Activated T-cell treated with anti-CD3 and anti-CD28 coated beads, Interleukin-2, amount 50 U/mL, for 4 hours (primary cell): ENCODE measurements at places on chromosomes 3 and 15. TPM values are rescaled to one million over a fixed set of nuclear protein-coding genes. Genes with fewer than 3 reads are reported as not detected.

- no peak for DNase-seq
These were observed 15.9 kb upstream of the SIAH2 start for GRCh38 chr3:150778793-150779401.

- DNase-seq: no peak
These were observed 403.6 kb downstream of the TIGIT start for GRCh38 chr3:114697401-114697800.

DNA sequence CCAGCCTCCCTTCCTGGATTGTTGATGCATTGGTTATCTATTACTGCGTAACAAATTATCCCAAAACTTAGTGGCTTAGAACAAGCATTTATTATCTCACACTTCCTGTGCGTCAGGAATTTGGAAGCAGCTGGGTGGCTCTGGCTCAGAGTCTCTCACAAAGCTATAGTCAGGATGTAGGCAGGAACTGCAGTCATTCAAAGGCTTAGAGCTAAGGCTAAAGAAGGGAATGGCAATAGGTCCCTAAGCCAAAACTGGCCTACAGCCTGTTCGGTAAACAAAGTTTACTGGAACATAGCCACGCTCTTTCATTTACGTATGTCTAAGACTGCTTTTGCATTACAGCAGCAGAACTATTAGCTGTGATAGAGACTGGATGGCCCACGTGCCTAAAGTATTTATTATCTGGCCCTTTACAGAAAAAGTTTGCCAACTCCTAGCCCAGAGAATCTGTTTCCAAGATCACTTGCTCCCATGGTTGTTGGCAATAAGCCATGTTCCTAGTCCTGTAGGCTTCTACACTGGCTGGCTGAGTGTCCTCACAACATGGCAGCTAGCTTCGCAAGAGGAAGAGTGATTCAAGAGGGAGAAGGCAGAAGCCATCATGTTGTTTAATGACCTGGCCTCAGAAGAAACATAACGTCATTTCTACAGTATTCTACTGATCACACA lies 132.4 kb downstream of the SNRK start:
- no peak for DNase-seq

DNA sequence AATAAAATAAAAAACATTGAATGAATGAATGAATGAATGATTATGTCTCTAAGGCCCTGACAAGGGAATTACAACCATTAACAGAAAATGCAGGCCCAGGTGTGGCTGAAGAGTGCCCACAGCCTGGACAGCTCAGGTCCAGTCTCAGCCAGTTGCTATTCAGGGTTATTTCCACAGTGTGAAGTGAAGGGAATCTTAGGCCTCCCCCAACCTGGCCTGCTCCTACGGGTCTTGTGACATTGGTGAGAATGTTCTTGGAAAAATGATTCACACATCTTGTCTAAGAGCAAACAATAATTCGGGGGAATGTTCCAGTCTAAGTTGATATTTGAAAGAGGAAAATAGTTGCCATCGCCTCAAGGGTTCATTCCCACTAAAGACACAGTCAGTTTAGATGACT lies 37.0 kb downstream of the MINDY4B start:
- DNase-seq: no peak

DNA sequence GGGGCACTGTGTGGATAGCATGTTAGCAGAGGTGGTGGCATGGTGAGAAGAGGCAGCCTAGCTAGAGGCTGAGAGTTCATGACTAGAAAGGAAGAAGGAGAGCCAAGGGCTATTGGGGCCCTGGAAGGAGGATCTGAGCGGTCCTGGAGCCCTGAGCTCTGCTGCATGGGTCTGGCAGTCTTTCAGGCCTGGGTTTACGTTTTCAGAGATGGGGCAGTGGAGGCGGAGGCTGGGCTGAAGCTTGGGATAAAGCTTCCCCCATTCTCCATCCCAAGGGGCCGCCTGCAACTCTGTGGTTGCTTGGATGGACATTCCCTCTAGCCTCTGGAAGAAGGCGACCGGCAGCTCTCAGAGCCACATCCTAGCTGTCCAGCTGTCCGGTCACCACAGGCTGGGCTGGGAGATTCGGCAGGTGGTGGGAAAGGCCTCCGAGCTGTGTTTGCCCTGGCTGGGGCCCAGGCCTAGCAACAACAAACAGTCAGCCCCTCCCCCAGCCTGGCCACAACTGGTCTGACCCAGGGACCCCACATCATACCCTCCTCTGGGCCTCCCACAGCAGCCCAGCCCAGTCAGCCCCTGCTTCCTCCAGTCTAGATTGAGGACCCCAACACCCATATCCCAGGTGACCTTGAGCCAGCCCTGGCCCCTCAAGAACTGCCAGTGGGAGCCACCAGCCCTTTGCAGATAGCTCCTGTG lies 1.8 kb upstream of the SLC38A3 start:
- DNase-seq: no peak

DNA sequence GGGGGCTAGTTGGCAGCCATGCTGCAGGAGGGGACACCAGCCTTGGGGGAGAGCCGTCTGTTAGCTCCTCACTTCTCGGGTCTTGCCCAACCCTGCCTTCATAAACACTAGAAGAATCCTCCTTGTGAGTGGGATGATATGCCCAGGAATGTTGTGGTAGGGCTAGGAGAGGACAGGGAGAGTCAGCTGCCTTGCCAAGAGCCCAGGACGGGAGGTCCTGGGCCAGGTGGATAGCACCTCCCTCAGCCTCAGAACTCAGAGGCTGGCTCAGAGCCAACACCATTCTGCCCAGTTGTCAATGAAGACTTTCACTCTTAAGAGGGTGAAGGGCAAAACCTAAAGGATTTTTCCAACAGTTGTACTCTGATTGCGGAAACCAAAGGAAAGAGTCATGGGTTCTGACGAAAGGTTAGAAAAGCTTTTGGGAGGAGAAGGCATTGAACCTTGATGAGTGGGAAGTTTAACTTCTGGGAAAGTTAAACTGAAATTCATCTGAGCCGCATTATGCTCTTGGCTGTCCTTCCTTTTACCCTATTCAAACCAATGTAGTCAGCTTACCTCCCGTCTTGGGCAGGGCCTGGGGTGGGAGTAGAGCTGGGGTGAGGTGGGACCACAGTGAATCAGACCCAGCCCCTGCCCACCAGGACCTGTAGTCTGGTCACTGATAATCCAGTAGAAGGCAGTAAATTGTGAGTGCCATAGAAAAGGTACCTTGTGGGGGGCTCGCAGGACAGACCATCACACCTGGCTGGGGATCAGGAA lies 81.9 kb downstream of the FAM43A start:
- DNase-seq: no peak

DNA sequence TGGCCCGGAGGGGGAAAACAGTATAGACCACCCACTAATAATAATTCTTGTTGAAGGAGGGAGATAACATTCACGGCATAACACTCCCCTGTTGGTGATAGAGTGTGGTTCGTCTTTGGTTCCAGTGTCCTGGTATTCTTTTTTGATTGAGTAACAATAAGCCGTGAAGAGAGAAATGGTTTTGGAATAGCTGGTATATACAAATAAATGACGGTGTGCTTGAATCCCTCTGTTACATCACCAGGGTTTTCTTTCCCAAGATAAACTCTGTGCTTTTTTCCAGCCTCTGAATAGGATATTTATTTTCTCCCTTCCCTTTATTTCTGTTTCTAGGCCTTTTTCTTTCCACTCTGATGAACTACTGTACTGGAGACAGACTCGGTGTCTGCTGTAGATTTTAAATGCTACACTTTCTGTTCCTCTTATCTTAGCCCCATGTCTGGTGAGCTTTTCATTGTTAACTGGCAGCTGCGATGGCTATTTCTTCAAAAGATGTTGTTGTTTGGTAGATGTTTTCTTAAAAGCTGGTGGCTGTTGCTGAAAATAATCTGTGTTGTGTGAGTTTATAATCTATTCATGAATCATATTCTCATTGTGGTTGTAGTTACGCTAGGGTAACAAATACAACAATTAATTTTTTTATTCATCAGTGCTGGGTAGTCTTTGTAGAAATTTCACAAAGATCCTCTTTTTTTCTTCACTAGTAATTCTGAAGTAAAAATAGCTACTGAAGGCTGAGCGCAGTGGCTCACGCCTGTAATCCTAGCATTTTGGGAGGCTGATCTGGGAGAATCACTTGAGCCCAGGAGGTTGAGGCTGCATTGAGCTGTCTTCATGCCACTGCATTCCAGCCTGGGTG lies 15.5 kb upstream of the SCAANT1 start:
- DNase-seq: no peak

DNA sequence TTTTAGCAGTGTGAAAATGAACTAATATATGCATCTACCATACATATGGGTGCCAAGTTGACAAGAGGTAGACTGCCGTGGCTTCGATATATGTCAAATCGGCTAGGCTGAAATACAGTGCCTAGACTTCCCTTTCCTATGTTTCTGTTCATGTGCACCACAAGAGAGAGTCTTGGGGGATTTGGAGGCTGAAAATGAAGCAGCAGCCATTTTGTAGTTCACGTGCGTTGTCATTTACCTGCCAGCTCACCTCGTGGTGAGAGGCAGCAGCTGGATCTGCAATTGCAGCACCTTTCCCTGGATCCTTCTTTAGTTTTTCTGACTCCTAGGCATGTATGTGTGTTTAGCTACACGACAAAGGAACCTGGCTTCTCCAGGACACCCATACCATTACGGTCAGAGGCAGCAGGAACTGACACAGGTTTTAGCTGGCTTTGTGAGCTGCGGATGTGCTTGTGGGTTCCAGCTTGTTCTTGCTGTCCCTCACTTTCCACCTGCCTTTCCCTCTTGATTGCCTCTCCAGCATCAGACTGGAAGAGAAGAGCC lies 40.5 kb upstream of the SIAH2 start:
- DNase-seq: no peak

GRCh38 chr3:2992534-2992933 lies 117.6 kb downstream of the IL5RA start:
- DNase-seq: no peak

GOLGA6B gene
- total RNA-seq: not detected

SLC22A13 gene
- total RNA-seq: 0.53 TPM

ADAMTSL3 gene
- total RNA-seq: not detected

CAMK2N2 gene
- 0.35 TPM for total RNA-seq

DIPK2A gene
- total RNA-seq: 8.5 TPM

PARP14 gene
- 23.5 TPM for total RNA-seq

CIDEC gene
- total RNA-seq: not detected

SLC28A1 gene
- total RNA-seq: not detected

GPR87 gene
- 3.3 TPM for total RNA-seq

MESD gene
- 24.0 TPM for total RNA-seq
